ENCODE measurements at places on chromosomes 12 and 14. TPM values are rescaled to one million over a fixed set of nuclear protein-coding genes. Genes with fewer than 3 reads are reported as not detected.

DNA sequence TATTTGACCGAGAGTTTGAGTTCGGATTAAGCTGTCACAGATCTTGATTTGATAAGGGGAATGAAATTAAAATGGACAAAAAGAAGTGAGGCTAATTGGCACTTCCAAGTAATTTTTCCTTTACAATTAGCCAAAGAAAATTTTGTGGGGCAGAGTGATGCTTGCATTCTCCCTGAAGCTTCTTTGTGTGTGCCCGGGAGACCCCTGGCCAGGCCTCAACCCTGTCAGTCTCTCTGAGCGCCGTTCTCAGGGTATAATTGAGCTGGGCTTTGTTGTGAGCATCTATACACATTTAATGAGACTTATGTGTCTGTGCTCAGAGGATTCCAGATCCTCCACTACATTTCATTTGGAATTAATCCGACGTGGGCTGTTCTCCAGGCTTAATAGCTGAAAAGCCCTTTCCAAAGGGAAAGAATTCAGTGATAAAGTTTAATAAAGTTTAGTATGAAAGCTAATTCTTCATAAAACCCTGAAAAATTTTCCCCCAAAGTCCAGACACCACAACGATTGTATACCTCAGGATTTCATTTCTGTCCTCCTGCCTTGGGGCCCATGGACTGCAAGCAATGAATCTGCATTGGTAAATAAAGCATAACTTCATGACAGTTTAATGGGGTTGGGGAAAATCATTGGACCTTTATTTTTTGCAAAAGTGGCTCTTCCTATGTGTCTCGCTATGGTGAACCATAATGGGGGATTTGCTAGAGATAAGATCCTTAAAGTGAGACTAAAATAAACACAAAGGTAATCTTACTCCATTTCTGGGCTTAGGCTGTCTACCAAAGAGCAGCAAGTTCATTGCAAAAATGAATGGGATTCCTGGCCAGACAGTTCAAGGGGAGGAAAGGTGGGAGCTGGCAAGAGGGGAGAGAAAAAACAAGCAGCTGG lies 292.6 kb downstream of the C12orf75 start:
- DNase-seq: no peak

DNA sequence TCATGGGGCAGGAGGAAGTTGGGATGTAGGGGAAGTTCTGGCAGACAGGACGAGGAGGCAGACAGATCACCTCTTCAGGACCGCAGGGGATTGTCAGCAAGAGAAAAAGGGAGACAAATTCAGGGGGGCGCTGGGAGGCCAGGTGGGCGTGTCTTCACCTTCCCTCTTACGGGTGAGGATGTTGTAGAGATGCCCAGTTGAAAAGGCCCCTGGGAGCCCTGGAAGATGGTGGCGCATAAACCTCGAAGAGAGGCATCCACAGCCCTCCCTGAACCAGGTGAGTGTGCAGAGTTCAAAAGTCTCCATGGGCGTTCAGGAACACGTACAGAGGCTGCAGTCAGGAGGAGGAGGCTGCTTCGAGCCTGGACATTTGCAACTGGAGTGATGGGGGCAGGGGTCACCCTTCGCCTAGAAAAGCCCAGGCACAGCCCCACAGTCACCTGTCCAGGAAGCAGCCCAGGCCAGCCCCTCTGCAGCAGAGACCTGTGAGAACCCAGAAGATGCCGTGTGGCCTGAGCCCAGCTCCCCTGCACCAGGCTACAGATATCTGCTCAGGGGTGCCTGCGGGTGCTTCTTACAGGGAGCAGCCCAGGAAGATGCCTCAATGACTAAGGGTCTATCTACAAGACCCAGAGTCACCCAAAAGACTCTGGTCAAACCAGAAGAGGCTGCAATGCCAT lies 74.4 kb downstream of the PRIMA1 start:
- no peak for DNase-seq

GRCh38 chr12:88361493-88361892 lies 218.8 kb downstream of the KITLG start:
- DNase-seq: no peak

DNA sequence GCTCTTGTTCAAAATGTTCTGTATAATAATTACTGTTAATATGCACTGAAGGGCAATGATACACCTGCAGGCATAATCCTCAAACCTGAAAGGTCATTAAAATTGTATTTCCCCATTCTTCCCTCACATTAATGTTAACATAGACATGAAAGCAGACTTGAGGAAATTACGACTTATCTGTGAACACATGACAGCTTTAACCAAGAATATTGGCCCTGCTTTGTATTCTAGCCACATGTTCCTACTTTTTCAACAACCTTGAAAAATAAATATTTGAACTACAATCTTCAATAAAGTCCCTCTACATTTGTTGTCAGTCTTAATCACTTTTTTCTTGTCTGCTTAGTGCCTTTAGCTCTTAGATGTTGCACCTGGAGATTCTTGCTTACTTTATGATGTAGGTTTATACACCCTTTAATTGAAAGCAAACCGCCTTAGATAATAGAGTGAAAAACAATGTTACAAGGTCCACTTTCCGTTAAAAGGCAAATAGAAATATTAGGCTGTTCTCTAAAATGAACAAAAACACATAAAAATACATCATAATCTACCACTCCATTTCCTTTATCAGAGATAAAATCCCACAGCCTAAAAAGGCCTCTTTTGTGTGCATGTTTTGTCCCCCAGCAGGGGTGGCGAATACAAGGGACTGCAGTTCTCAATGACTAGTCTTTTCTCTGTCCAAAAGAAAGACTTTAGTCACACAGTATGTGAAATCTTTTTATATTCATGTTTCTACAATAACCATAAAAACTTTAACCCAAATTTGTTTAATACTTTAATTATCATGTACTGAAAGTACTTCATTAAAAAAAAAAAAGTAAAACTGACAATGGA lies 55.9 kb downstream of the ZFC3H1 start:
- DNase-seq: no peak

- DNase-seq: no peak
These were observed 61.0 kb downstream of the PPM1H start for GRCh38 chr12:62873826-62874448.

DNA sequence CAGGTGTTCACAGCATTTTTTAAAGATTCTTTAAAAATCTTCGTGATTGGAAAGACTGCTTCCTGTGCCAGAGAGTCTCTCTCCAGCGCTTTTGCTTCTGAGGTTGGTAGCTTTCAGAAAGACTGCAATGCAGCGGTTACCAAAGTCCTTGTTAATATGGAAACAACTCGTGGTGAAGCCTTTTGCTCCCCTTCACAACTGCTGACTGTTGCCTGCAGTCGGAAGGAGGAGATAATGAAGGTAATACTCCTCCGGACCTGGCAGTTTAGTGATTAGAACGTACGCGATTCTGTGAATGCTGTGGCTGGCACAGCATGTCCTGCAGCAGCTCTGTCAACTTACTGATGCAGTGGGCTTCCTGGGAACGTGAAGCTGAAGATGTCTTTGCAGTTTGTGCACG lies 50.9 kb downstream of the TRAF3 start:
- DNase-seq: no peak

Gene MDGA2
- not detected for total RNA-seq

Gene C2CD5
- 40.0 TPM for total RNA-seq

Gene FOXG1
- total RNA-seq: not detected

- no peak for DNase-seq
These were observed 64.4 kb downstream of the FBXL14 start for GRCh38 chr12:1529862-1530591.

DNA sequence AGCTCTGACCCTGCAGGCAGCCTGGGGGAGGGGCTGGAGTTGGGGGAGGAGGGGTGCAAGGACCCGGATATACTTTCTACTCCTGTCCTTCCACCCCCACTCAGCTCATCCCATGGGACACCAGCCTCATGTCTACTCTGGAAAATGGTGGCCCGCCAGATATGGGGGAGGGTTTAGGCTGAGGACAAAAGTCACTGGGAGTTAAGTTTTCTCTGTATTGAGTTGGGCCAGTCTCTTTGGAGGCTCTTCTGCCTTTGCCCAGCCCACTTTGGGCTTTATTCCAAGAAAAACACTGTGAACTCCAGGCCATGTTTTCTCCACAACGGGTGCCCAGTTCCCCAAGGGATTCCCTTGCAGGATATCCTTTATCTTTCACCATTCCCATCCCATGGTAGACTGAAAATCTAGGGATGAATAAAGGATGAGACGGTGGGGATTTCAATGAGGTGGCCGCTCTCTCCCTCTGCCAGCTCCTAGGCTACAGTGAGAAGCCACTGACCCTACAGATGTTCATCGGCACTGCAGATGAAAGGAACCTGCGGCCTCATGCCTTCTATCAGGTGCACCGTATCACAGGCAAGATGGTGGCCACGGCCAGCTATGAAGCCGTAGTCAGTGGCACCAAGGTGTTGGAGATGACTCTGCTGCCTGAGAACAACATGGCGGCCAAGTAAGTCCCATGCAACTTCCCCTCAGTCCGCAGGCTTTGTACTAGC lies 4.9 kb downstream of the NFATC4 start:
- no peak for DNase-seq

- DNase-seq: no peak
These were observed 131.4 kb downstream of the KCNMB4 start for GRCh38 chr12:70497508-70497907.

- no peak for DNase-seq
These were observed 4.9 kb downstream of the PTGER2 start for GRCh38 chr14:52318826-52319645.

DNA sequence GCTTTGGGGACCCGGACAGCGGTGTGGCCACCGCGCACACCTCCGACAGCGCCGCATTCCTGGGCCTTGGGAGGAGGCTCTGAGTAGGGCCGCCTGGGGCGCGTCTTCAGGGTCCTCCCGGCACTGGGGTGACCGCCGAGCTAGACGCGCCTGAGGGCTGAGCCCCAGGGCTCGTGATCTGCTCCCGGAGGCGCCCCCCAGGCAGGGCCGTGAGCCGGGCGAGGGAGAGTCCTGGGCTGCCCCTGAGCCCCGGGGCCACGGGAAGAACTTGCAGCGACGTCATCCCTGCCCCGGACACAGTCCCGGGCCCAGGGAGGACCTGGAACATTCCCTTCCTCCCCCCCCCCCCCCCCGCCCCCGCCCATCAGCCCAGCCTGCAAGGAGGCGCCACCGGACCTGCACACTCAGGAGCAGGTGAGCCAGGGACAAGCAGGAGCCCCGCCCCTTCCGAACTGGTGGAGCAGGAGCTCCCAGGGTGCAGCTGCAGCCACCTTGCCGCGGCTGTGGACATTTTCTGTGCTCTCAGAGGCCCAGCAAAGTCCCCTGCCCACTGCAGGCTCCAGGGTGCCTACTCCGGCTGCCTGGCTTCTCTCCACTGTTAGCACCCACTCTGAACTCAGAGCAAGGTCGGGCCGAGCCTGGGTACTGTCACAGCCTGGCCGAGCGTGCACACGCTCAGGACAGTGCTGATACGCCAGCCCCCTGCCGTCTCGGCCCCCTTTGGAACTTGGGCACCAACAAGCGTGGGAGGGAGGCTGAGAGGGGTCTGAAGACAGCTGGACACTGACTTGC lies 50.7 kb downstream of the A2M start:
- DNase-seq: no peak

Gene DPF3
- total RNA-seq: 2.0 TPM

DNA sequence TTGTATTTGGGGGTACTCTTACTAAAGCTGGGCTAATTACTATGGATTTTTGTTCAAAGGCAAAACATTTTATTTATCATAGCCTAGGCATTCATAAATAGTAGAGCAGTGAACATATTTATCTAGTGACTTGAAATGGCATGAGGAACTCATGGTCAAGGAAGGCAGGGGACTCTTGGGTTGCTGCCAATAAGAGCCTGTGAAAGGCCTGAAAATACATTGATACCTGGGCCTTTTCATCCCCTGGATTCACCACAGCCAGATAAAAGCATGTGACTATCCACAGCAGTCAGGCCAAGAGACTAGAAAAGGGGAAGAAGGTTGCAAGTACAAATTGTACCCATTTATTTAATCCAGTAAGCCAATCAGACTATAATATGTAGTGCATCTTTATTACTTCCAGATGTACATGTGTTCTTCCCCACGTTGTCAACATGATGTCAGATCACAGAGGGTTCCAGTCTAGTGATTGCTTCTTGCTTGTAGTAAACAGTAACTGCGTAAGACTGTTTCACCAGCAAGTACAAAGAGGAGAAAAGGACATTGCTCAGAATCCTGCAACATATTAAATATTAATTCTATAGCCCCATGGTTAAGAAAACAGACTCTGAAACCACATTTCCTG lies 409.7 kb downstream of the NOVA1 start:
- no peak for DNase-seq
